CD4-positive, alpha-beta T cell treated with Interleukin-6 at 100 ng/mL for 8 hours (primary cell): ENCODE measurements at places on chromosomes 4 and X.

GRCh38 chr4:163395055-163395454 lies 51.4 kb downstream of the NPY5R start:
- no peak for DNase-seq

GRCh38 chr4:30103455-30103854 lies 616.7 kb upstream of the PCDH7 start:
- no peak for DNase-seq

GRCh38 chr4:75004755-75005668 lies 72.1 kb downstream of the PARM1 start:
- DNase-seq, result no peak

DNA sequence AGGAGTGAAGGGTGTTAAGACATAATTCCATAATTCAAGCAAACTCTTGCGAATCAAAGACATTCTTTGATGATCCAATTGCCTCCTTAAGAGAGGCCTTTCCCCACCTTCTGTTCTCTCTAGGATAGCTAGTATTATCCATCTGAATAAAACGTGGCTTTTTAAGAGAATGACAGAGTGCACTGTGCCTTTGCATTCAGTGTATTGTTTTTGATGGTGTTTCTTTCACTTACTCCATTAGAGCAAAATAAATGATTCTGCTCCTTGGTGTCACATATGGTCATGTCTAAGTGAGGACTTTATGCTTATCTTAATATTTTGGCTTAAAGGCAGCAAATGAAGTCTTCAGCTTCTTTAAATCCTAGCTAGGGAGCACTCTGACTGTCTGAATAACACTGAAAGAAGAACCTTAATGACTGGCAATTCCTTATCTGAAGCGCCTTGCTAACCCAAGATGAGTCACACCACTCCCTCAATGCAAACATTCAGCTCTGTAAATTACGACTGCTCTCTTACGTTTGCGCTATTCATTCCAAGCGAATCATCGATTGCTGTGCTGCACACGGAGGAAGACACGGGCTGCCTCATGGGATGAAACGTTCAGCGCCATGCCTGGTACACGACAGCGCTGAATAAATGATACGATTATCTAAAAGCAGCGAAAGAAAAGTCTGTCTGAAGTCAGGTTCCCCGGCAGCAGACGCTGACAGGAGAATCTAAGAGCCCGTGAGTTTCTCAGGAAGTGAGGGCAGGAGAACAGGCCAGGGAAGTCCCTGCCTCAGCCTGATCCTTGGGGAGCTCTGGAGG lies 35.1 kb upstream of the GEMIN8 start:
- DNase-seq, result no peak

GRCh38 chr4:139674875-139675550 lies 9.4 kb downstream of the MGST2 start:
- DNase-seq, result no peak

DNA sequence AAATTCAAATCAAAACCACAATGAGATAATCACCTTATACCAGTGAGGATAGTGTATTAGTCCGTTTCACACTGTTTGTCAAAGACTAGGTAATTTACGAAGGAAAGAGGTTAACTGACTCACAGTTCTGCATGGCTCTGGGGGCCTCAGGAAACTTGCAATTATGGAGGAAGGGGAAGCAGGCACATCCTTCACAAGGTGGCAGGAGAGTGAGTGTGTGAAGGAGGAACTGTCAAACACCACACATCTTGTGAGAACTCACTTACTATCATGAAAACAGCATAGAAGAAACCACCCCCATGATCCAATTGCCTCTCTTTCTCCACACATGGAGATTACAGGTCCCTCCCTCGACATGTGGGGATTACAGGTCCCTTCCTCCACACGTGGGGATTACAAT lies 54.7 kb upstream of the TRPC5 start:
- no peak for DNase-seq

GRCh38 chrX:109934935-109935334 lies 68.0 kb upstream of the TMEM164 start:
- no peak for DNase-seq

GRCh38 chr4:61336916-61337315 lies 136.8 kb downstream of the ADGRL3 start:
- DNase-seq, result no peak

DNA sequence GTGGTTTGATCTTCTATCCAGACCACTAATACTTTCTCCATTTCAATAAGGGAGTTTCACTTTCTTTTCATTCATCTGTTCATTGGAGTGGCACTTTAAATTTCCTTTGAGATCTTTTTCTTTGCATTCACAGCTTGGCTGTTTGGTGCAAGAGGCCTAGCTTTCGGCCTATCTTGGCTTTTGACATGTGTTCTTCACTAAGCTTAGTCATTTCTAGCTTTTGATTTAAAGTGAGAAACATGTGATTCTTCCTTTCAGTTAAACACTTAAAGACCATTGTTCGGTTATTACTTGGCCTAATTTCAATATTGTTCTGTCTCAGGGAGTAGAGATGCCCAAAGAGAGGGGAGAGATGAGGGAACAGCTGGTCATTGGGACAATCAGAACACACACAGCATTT lies 24.3 kb downstream of the CXCL13 start:
- DNase-seq, result no peak
